ENCODE measurements at places on chromosomes 2 and 18. TPM values are rescaled to one million over a fixed set of nuclear protein-coding genes. Genes with fewer than 3 reads are reported as not detected.

The NEUROD1 gene
- not detected for total RNA-seq

The UGT1A3 gene
- total RNA-seq: not detected

The PDCL3 gene
- 18.7 TPM for total RNA-seq

The CXCR2 gene
- not detected for total RNA-seq

The CXCR1 gene
- total RNA-seq: not detected

The LONRF2 gene
- total RNA-seq: 0.13 TPM

The HOXD9 gene
- total RNA-seq: not detected

The PASK gene
- 3.7 TPM for total RNA-seq

The MTX2 gene
- total RNA-seq: 22.3 TPM

The IL36A gene
- not detected for total RNA-seq

The LOXL3 gene
- total RNA-seq: 155 TPM

The VAMP8 gene
- 1.7 TPM for total RNA-seq

The KYNU gene
- total RNA-seq: 0.92 TPM

The SERPINB13 gene
- not detected for total RNA-seq

The TDRD15 gene
- total RNA-seq: not detected

The RAPH1 gene
- 19.4 TPM for total RNA-seq

The DHRS9 gene
- not detected for total RNA-seq

The GNLY gene
- total RNA-seq: not detected

The IL1RL1 gene
- total RNA-seq: 1.1 TPM

The BCL11A gene
- total RNA-seq: under 0.01 TPM

The SCYGR6 gene
- total RNA-seq: not detected

The UGT1A8 gene
- not detected for total RNA-seq

The AOX1 gene
- 23.0 TPM for total RNA-seq

The IL1B gene
- 0.50 TPM for total RNA-seq

The BMP10 gene
- total RNA-seq: not detected

The RNF152 gene
- total RNA-seq: 89.0 TPM

The OSBPL1A gene
- total RNA-seq: 40.3 TPM

The RGPD6 gene
- total RNA-seq: 33.9 TPM

The SLC14A1 gene
- 443 TPM for total RNA-seq

The VWA3B gene
- not detected for total RNA-seq

The OSR1 gene
- 120 TPM for total RNA-seq

The CRYGC gene
- not detected for total RNA-seq

The MZT2B gene
- 204 TPM for total RNA-seq

The KCNJ3 gene
- not detected for total RNA-seq

The SLC30A3 gene
- total RNA-seq: 0.19 TPM
